RPMI7951 (cell line): ENCODE measurements at places on chromosomes 1 and 21. TPM values are rescaled to one million over a fixed set of nuclear protein-coding genes. Genes with fewer than 3 reads are reported as not detected.
A peak's percentile ranks its signal among the peaks of the same experiment; 100 is the strongest.

The SPATA17 gene
- total RNA-seq: under 0.01 and 1.6 TPM in 2 replicates

GRCh38 chr1:197884173-197884572, 18.3 kb upstream of the C1orf53 start:
- DNase-seq: no peak

DNA sequence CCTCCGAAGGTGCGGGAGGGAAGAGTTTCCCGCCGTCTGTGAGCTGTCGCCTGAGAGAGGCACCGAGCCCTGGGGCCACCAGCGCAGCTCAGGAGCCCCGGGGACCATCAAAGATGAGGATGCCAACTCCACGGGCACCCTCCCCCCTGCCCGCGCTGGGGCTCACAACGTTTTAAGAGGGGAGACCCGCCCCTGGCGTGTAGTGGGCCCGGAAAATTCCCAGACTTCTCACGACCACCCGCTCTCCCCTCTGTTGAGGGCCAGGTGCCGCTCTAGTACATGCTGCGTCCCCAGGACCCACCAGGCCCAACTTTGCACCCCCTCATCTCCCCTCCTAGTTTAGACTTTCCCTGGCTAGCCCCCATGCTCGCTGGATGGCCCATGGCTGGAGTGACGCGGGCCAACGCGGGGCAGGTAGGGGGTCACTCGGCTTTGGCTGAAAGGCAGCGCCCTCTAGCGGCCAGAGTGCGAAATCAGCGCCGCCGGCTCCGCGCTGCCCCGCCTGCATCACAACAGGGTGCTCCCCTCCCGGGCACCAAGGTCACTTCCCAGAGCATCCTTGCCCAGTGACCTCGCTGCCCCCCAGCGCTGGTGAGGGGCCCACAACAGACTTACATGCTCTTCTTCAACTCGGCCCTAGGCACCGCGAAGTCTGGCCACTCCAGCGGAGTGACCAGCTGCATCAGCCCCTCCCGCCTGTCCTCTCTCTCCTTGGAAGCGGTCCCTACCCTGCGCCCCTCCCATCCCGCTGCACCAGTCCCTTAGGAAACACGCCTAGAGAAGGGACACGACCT, 1.8 kb downstream of the CD160 start:
- peak; percentile 60 for DNase-seq

The CHIA gene
- not detected in 2 replicates for total RNA-seq

The CRNN gene
- not detected in 2 replicates for total RNA-seq

The SPRR2A gene
- not detected in 2 replicates for total RNA-seq

The BCL2L15 gene
- total RNA-seq: not detected in 2 replicates

DNA sequence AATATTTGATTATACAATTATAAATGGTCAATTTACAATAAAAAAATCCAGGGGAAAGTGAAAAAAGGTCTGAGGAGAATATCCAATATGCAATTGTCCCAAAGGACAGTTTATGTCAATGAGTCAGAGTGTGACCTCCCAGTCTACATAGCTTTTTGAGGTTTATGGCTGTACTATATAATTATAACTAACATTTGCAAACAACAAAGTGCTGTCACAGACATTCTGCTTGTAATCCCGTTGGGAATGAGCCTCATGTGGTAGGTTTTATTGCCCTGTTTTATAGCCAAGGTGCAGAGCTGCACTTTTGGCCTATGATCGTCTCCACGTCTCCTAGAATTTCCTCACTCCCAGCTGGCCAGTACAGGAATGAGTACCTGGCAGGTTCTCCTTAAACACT, 103.8 kb downstream of the ADSS2 start:
- peak; percentile 24 for DNase-seq

DNA sequence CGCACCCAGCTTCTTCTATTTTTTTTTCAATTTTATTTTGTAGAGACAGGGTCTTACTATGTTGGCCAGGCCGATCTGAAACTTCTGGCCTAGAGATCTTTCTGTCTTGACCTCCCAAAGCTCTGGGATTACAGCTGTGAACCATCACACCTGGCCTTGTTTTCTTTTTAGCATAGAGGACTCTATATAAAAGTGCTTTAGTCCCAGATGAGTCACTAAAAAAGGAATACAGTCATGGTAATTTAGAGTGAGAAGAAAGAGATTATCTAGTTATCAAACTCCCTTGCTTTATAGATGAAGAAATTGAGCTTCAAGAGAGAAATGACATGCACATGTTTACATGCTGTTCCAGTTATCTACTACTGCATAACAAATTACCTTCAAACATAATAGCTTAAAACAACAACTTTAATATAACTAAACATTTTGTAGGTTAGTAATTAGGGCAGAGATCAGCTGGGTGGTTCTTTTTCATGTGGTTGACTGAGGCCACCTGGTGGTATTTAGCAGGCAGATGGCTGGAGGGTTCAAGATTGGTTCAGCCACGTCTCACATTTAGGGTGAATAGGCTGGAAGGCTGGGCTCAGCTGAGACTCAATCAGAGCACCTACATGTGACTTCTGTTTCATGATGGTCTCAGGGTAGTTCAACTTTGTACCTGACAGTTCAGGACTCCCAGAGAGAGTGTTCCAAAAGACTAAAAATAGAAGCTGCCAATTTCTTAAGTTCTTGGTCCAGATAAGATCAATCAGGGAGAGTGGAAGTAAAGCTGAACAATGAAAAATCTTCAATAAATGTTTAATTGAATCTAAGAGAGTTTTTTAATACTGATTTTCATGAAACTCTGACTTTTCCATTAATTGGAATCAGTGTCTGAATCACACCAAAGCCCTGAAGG, 16.9 kb upstream of the MTF2 start:
- DNase-seq: peak; percentile 49

DNA sequence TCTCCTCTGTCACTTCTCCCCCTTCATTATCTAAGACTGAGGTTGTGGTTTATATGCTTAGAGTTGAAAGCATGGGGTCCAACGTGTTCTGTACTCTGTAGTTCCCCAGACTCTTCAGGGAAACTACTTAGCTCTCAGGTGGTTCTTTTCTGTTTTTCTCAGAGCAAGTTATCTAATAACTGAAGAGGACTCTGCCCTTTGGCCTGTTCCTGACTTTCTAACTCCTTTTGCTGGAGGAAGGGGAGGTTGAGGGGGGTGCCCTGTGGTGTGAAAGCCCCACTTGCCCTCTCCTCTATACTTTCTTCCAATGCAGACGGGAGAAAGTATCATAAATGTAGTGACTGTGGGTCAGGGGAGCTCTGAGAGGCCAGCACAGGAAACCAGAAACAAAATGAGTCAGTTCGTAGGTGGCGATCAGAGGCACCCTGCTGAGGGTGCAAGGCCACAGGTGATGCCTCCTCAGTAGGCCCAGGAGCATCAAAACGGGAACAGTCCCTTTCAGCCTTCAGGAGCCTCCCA, 5.0 kb downstream of the SLC25A44 start:
- DNase-seq: no peak

DNA sequence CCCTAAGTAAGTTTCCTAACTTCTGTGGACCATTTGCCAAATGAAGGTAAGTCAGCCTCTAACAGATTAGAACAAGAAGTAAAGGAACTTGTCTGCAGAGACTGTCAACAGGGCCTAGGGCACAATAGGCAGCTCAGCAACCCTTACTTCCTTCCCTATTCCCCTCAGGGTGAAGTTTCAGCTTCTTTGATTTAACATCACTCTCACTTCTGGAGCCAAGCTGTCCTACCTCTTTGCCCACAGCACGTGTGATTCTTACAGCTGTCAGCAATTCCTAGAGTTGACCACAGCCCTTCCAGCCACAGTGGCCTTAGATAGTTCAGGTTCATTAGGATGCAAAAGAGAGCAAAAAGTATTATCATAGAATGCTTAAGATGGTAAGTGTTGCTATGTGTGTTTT, 7.6 kb upstream of the EIF4G3 start:
- DNase-seq: peak; percentile 29

DNA sequence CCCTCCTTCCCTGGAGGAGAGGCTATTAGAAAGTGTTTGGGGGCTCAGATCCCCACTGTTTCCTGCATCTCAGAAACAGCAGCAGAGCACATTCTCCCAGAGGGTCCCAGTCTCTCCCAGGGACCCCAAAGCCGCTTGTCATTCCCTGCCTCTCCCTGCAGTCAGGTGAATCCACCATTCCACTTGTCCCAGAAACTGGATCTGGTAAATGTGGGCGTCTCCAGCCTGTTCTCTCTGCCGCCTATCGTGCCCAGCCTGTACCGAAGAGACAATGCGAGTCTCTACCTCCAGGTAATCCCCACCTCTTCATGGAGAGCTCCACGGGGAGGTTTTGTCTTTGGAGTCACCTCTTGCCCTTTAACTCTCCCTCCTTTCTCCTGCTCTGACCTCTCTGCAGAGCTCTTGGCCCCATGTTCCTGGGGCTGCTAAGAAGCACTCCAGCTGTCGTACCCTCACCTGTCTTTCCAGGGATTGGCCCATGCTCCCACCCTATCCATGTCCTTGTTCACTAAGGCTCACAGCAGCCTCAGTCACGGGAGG, 26.9 kb downstream of the INAVA start:
- no peak for DNase-seq

The RGS8 gene
- total RNA-seq: under 0.01 and 0.10 TPM in 2 replicates

DNA sequence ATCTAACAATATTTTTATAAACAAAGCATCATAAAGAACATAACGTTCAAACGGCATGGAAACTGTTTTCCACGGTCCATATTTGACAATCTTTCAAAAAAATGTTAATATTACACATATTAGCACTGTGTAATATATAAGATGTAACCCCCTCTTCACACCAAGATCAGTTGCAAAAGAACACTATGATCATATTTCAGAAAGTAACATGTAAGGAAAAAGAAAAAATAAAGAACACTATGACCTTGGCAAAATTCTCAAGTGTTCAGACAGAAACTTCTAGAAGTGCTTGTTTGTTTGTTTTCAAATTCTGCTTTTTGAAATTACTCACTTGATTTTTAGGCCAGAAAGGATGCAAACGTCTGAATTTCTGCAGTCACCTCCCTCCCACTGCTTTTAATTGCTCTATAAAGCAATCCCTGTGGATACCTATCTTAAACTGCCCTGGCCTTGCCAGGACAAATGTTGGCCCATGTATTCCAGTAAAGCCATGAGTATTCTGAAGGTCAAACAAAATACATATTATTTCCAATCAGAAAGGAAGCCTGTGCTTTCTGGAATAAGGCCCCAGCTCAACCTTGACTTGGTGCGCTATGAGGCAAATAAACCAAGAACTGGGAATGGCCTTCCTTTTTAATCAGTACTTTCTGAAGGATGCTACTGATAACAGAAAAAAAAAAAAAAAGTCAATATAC, 68.6 kb downstream of the TGFBR3 start:
- no peak for DNase-seq

DNA sequence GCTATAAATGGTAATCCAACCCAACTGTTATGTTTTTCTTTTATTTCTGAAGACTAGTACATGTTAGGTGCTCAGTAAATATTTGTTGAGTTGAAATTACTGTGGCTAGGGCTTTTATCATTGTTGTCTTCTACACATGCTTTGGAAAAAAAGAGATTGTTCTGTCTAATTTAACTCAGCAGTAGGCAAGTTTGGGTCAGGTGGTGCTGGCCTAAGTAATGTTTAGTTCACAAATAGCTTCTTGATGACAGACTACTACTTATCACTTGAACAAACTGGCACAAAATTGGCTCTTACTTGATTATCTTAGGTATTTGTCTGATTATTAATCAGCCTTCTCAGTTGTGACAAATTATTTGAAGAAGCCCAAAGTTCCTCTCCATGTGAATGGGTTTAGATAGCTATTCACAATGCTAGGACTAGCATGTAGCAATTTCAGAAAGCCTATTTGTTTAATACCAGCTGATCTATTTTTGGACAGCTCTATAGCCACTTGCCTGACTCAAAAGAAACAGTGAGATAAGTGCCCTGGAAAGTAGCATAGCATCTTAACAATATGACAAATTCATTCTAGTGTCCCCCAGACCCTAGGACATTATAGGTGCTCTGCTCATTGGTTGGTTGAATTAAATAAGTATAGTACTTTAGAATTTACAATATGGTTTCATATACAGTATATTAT, 32.6 kb downstream of the TMEM200B start:
- no peak for DNase-seq

DNA sequence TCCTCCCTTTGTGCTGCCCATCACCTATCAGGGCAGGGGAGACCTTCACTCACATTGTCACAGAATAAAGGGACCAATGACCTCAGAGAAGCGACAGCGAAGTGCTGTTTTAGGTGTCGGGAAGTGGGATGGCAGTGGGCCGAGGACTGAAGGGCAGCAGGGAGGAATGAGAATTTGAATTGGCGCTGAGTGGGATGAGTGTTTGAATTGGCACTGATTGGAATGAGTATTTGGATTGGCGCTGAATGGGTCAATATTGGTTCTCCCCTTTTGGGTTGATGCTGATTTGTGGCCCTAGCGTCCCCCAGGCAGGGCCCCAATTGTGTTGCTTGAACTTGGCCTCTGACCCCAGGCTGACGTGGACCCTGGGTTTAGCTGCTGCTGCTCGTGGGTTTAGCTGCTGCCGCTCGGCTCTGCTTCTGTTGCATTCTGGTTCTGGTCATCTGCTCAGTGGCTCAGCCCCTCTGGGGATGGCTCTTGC, 12.4 kb upstream of the UMODL1 start:
- no peak for DNase-seq

The JAM2 gene
- 1.5 and 1.9 TPM in 2 replicates for total RNA-seq

GRCh38 chr1:47842228-47842919, 154.8 kb downstream of the TRABD2B start:
- no peak for DNase-seq

- no peak for DNase-seq
These were observed 72.2 kb upstream of the SELENON start for GRCh38 chr1:25727635-25728286.

The KCNA3 gene
- total RNA-seq: under 0.01 and 0.10 TPM in 2 replicates

- DNase-seq: no peak
These were observed 2.1 kb downstream of the KDM5B start for GRCh38 chr1:202805886-202806844.

DNA sequence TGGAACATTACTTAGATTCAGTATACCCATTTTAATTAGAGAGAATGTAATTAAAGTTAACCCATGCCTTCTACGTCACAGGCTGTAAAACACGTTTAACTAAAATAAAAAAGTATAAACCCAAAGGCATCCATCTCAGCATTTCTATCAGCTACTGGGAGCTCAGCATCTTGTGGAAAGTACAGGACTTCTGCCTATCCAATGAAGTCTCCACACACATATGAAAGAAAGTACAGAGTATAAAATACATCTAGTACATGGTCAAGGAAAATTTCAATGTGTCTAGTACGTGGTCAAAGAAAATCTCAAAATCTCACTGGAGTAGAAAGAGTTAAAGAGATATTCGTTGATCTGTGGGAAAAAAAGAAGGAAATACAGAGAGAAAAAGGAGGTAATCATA, 141.4 kb upstream of the ZNHIT6 start:
- DNase-seq: no peak

- peak; percentile 53 for DNase-seq
These were observed 10.8 kb downstream of the SCNN1D start for GRCh38 chr1:1291023-1291528.

DNA sequence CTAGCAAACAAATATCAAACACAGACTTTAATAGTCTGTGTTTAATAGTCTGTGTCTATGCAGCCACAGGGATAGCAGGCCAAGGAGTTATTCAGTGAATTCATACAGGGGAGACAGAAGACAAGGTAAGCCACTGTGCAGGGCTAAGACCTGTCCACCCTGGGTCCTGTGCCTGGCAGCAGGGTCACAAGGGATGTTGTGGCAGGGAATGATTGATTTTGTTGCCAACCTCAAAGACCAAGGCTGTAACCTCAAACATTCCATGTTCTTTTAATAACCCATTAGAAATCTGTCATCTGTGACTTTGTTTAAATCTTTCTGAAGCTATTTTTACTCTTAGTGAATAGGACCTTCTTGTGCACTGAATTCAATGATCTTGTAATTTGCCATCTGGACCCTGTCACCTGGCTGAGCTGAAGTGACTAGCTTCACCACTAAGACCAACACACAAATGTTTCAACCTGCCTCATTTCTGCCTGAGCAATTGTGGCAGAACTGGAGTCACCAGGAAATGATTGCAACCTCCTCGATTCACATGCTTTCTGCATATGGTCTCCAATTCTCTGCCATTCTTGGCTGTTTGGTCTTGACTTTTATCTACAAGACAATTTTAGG, 154.2 kb downstream of the ASTN1 start:
- DNase-seq: no peak

The SLC45A1 gene
- 0.20 and 0.84 TPM in 2 replicates for total RNA-seq
